ENCODE measurements at places on chromosomes 2 and 18. TPM values are rescaled to one million over a fixed set of nuclear protein-coding genes. Genes with fewer than 3 reads are reported as not detected.

The MC2R gene
- not detected for total RNA-seq

DNA sequence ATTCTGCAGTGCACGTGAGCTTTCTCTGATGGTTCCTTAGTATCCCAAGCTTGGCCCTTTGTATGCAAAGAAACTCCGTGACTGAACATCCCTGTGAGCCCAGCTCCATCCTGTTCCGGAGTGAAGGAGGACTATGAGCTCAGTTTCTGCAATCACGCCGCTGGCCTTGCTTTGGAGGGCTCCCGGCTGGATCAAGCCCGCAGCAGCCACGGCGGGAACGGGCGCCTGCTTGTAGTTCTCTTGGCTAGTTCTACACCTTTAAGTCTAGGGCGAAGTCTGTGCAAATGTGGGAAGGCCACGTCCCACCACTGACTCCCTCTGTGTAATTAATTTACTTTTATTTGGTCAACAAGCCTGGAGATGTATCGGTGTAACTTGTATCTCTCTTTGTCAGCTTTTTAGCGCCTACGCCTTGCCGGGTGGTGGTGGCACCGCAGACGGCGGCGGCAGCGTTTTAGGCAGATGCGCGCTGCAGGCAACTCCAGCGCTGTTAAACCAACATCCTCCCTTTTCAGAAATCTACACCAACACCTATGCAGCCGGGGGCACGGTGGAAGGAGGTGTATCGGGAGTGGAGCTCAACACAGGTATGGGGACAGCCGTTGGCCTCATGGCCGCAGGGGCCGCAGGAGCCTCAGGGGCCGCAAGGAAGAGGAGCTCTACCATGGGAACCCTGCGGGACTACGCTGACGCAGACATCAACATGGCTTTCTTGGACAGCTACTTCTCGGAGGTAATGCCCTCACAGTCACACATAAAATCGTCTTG is 34.3 kb downstream of the DSG4 start:
- DNase-seq, result no peak

- peak; percentile 58 for DNase-seq
Observed at GRCh38 chr2:70574618-70575017, 21.0 kb upstream of the TGFA start.

The ZNF804A gene
- 16.8 TPM for total RNA-seq

The SOX11 gene
- 19.8 TPM for total RNA-seq

The TSPYL6 gene
- 0.03 TPM for total RNA-seq

- no peak for DNase-seq
Observed at GRCh38 chr2:205407984-205408383, 274.3 kb upstream of the NRP2 start.

All from SJCRH30 (cell line).